ENCODE measurements at places on chromosomes 2 and 18.

- DNase-seq, result no peak
Measured at GRCh38 chr2:9797681-9798556, 45.4 kb upstream of the TAF1B start.

DNA sequence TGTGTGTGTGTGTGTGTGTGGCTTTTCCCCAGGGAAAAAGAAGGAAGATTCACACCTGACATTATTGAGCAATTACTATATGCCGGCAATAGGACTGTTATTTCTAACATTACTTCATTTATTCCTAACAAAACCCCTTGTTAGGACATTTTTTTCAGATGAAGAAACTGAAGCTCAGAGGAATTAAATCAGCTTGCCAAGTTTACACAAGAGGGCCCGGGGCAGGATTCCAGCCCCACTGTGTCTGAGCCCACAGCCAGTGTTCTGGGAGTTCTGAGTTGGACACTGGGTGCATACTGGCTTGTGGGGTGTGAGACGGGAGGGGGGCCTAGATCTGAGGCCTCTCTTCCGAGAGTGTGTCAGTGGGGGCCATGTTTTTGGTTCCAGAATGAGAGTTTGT, 9.9 kb downstream of the TOGARAM2 start:
- no peak for DNase-seq

DNA sequence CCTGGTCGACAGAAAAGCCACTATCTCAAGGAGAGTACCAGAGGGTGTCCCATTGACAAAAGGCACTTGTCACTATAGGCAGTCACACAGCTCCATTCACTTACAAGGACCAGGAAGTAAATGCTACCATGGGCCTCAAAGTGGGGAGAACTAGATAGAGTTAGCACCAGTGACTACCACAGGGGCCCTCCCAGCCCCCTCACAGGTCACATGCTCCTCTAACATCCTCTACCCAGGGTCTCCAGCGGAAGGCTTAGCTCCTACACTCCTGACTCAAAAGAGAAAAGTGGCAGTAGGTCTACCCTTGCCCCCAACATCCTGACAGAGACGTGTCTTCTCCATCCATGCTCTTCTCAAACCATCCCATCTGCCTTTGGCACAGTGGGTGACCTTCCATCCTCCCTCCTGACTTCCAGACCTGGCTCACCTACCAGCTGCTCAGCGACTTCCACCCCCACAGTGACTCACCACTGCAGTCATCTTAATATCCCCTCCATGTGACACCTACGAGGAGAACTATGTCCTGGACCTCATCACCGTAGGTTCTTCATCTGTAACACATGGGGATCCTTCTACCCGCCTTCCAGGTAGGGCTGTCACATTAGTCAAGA, 5.6 kb upstream of the DNMT3A start:
- DNase-seq, result no peak

GRCh38 chr2:112433932-112434730, 686 bp upstream of the RGPD8 start:
- no peak for DNase-seq

- DNase-seq, result peak; percentile 85
Measured at GRCh38 chr2:120253021-120253882, 600 bp downstream of the RALB start.

- no peak for DNase-seq
Measured at GRCh38 chr2:176146101-176146500, 5.2 kb upstream of the HOXD4 start.

DNA sequence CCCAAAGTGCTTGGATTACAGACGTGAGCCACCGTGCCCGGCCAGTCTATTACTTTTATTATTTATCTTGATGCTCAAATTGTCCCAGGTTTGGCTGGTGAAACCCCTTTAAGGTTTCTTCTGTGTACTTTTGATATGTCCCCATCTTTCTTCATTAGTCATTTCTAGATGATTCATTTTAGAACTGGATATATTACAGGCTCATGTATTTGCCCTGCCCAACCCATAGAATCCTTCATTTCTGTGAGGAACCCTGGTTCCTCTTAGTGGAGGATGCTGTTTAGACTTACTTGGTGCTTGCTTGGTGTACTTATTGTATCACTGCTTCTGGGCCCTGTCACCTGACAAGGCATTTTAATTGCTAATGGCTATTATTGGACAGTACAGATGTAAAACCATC, 40.1 kb downstream of the KCMF1 start:
- no peak for DNase-seq

DNA sequence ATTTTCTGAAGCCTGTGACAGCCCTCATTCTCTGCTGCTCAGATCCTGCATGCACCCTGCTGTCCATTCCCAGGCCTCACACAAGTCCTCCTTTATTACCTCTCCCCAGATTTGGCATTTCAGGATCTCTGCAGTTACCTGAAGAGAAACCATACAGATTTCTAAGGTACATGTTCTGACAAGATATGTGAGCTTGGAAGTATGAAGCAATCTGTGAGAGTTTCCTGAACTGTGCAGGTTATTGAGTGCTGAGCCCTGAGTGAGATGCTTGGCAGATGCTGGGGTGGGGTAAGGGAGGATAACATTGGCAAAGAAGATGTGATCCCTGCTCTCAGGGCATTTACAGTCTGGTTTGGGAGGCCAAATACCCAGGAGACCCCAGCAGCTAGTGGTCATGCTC, 122.1 kb upstream of the STPG4 start:
- no peak for DNase-seq

DNA sequence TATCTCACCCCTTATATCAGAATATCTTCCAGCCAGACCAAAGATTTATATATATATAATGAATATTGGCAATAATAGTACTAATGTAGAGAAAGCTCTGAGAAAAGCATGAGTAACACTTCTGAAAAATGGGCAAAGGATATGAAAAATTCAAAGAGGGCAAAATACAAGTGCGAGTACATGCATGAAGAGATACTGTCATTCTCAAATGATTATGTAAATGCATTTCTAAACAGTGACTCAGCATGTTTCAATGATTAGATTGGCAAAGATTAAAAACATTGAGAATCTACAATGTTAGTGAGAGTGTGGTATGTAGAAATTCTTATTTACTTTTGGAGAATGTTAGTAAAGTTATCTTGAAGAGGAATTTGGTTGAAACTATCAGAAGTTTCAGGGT, 118.3 kb upstream of the NEDD4L start:
- no peak for DNase-seq

DNA sequence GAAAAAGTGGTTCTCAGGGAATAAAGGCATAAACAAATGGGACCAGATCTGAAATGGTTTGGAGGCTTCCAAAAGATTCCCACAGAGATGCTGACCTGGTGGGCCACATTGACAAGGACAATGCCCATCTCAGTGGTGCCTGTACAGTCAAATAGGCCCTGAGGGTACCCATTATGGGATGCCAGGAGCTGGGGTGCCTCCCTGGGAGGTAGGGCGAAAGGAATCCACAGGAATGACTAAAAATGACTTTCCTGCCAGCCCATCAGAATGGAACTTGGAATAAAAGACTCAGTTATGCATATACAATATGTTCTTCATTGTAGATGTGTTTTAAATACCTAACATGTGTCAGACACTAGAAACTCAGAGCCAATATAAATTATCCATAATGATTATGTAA, 248.5 kb downstream of the RNF144A start:
- DNase-seq, result no peak

DNA sequence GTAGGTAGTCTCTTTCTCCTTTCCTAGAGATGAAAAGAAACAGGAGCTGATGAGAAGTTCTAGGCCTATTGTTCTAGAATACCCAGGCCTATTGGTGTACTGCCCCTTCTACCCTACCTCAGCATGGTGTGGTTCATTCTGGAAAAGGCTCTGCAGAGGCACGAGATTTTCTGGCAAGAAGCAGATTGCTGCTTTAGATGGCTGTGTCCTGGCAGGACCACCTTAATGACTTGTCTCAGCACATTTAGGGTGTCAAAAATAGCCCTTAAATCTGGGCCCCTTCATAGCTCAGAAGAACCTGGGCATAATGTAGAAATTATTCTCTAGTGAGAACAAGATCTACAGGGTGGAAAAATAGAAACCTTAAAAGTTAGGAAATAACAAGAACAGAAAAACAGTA, 87.9 kb downstream of the BCL2L11 start:
- no peak for DNase-seq

DNA sequence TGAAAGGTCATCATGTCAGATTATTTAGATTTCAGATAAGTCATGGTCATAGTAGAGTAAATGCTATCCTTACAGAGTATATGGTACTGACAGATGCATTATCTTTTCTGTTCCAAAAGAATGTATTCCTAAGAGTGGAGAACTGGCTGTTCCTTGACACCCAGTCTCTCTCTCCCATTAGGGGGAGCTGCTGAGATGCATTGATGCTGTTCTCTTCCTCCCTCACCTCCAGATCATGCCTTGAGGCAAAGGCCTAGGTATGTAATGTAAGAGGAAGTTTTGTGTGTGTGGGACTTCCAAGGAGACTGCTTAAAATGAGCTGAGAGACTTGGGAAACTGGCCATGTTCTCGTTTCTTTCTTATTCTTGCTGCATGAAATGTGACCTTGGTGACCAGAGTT, 979.5 kb upstream of the CELF4 start:
- DNase-seq, result no peak

DNA sequence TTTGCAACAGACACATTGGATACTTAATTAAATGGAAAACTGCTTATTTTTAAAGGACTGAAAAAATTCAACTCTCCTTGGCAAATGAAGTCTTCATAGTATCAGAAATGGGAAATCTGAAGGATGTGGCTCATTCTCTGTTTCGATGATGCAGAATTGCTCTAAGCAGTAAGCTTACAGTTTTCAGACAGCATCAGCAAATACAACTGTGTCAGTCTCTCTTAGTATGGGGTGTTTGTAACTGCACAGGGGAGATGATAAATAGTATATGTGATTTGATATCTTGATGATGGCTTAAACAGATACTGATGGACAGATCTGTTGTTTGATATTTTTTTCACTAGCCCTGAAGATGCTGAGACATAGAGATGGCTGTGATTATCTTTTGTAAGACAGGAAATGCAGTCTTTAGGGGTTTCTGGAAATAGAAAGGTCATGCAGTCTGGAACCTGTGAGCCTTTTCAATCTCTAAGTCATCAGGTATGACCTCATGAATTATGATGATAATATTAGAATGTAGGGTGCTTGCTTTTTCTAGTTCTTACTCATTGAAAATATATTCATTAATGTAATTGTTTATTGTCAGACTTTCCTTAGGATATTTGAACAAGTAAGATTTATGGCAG, 84.2 kb downstream of the SLC4A10 start:
- DNase-seq, result no peak

GRCh38 chr18:49985236-49985635, 171.9 kb upstream of the ACAA2 start:
- DNase-seq, result no peak

GRCh38 chr2:209113026-209113425, 310.8 kb upstream of the MAP2 start:
- peak; percentile 55 for DNase-seq

- no peak for DNase-seq
Measured at GRCh38 chr18:652131-652530, 5.3 kb upstream of the TYMS start.

DNA sequence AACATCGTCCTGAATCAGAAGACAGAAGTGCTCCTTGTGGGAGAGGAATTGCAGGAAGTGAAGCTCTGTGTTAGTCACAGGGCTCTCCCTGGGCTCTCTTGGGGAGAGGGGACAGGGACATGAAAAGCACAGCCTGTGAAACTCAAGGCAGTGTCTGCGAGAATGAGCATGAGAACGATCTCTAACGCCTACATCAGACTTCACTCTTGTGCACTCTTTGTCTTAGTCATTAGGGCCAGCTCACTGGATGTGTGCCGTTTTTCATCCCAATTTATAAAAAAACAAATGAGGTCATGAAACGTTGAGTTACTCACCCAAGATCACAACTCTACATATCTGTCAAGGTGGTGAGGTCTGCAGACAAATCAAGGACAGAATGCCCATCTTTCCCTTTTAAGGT, 27.0 kb upstream of the TWIST2 start:
- DNase-seq, result no peak

DNA sequence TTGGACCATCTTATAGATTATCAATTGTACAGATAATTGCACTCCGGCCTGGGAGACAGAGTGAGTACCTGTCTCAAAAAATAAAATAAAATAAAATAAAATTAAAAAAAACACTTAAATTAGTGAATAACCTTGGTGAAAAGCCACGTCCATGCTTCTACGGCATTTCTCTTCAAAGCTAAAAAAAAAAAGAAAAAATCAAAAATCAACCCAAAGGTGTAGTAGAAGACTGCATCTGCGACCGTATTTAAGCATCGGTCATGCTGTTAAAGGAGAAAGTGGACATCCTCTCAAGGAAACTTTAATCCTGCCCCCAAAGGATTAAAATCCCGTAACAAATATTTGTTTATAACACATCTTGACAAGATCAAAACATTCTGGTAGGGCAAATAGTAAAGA, 350 bp upstream of the RNF138 start:
- no peak for DNase-seq

GRCh38 chr2:226399006-226399405, 400.6 kb downstream of the IRS1 start:
- no peak for DNase-seq

- no peak for DNase-seq
Measured at GRCh38 chr2:3341336-3341735, 36.3 kb downstream of the EIPR1 start.

- no peak for DNase-seq
Measured at GRCh38 chr2:191376981-191377629, 131.9 kb downstream of the MYO1B start.

DNA sequence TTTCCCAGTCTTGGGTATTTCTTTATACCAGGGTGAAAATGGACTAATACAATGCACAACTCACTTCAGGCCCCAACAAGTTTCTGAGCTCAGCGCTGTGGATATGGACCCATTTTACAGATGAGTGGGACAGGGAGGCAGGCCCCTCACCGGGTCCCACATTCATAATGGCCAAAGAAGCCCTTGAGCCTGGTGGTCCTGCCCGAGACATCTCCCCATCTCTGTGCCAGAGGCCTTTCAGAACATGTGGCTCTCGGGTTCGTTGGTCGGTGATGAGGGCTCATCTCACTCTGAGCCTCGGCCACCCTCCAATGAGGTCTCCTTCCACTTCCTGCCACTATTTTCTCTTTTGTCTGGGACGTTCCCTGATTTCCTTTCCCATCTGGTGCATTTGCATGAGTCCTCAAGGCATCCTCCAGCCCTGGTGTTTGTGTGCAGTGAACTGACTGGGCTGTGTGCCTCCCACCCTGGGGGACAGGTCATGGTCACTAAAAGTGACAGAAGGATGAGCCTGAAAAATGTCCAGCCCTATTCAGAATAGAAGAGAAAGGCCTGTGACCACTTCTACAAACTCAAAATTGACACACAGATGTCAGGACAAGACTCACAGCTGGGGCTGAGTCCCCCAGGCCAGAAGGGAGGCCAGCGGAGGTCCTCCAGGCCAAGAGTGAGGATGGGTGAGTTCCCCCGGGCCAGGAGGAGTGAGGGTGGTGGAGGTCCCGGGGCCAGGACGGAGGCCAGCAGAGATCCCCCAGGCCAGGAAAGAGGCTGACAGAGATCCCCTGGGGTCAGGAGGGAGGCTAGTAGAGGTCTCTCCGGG, 134.5 kb downstream of the PTGR3 start:
- DNase-seq, result no peak

DNA sequence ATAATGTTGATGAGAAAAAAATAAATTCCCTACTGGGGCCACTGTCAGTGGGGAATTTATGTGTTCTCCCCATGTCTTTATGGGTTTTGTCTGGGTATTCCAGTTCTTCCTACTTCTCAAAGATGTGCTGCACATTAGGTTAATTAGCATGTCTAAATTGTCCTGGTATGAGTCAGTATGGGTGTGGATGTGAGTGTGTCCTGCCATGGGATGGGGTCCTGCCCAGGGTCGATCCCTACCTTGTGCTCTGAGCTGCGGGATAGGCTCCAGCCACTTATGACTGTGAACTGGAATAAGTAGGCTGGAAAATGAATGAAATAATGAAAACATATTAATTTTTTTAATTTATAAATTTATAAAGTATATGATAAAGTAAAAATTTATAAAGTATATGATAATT, 167.5 kb downstream of the UBR3 start:
- DNase-seq, result no peak

Data from ecto neural progenitor cell (in vitro differentiated cells).